ENCODE measurements at places on chromosomes 12 and 14.

GRCh38 chr14:96364962-96365361 lies 1.6 kb downstream of the GSKIP start:
- no peak for DNase-seq

DNA sequence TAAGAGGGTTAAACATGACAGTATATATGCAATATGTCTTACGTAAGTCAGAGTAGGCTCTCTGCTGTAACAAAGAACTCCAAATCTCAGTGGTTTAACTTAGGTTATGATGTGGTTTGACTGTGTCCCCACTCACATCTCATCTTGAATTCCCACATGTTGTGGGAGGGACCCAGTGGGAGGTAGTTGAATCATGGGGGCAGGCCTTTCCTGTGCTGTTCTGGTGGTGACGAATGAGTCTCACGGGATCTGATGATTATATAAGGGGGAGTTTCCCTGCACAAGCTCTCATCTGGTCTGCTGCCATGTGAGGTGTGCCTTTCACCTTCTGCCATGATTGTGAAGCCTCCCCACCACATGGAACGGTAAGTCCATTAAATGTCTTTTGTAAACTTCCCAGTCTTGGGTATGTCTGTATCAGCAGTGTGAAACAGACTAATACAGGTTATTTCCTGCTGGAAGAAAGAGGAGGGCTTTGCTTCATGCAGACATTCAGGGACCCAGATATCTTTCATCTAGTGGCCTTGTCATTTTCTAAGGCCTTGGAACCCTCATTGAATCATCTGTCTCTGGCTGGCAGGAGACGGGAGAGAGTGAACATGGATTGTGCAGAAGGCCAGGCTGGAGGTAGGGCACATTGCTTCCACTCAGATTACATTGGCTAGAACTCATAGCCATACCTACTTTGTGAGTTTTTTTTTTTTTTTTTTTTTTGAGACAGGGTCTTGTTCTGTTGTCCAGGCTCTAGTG lies 96.1 kb downstream of the CRADD start:
- DNase-seq = no peak

- peak; percentile 87 for DNase-seq
Observed at GRCh38 chr12:120437735-120438494, at the start of gene COX6A1. Gene COX6A1, plus strand, starts transcription at chr12:120438113. Its CDS starts 14 bp downstream, at chr12:120438127.

GRCh38 chr12:103397536-103397935 lies 98.2 kb downstream of the C12orf42 start:
- DNase-seq = no peak

DNA sequence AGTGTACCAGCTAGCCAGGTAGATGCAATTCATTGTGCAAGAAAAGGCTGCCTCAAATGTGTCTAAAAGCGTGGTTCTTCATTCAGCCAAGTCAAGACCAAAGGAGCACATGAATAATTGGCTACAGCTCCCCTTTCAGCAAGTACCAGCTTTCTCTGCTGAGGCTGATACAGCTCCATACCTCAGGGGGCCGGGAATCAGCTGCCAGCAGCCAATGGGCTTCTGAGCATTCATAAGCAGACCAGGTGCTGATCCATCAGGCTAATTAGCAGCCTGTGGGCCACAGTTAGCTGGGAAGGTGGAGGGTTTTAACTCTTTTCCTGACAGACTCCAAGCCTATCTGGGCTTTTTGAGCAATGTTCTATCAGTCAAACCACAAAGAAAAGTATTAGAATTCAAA lies 264.7 kb downstream of the APAF1 start:
- DNase-seq = no peak

DNA sequence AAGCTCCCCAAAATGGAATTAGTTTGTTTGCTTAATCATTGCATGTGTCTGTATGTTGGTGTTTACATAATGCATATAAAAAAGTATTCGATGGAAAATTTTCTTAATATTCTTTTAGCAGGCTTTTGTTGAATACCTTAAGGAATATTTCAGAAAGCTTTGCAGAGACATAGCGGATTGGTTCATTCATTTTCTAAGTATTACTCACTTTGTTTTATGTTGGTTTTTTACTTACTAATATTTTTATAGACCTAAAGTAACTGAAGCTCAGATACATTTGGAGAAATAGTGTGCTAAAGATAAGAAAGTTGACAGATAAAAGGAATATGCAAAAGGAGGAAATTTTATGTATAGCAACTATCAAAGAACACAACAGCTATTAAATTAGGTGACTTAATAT lies 191.0 kb downstream of the ERC1 start:
- DNase-seq = no peak

GRCh38 chr14:62301911-62302310 lies 539.7 kb downstream of the SNAPC1 start:
- no peak for DNase-seq

DNA sequence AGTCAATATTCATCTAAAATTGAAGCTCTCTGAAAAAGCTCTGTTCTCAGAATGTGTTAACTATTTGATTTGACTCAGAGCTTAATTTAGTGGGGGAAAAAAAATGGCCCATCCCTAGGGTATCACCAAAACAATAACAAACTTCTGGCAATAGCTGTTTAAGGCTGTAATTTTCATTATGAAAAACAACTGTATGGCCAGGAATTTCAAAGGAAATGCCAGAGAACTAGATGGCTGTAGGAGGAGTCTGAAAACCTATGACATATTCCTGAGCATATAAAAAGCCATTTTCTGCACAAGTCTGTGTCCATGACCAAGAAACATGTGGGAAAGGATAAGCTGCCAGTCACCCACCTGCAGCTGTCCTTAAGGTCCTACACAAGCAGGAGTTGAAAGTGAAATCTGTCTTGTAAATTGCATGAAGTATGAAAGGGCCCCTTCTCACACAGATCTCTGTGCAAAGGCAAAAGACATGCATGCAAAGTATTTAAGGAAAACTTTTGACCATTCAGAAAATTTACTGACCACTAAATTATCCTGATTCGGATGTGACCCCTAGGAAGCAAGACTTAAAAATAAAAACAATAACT lies 299.1 kb downstream of the BTG1 start:
- DNase-seq = no peak

DNA sequence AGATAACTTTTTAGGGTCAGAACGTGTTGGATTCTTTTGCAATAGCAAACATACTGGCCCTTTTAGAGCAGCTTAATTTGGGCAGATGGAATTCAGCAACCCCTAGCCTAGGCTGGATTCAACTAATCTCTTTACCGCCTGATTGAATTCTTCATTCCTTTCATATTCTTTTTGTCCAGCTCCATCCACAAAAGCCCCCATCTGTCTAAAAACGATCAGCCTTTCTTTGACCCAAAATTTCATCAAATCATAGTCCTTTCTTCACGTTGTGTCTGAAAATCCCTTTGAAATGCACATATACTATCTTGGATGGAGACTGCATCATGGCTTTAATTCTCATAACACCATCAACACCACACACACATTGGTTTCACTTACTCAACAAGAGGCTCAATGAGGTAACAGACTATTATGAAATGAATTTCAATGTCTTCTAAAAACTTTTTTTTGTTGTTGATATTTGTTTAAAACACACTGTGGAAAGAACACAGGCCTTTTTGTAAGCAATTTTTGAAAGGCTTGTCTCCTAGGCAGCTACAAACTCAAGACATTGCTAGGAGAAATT lies 128.0 kb upstream of the EEA1 start:
- no peak for DNase-seq

GRCh38 chr12:124867401-124867930 lies 3.8 kb upstream of the SCARB1 start:
- no peak for DNase-seq

GRCh38 chr14:52583544-52583943 lies 30.9 kb downstream of the GPR137C start:
- DNase-seq = no peak

DNA sequence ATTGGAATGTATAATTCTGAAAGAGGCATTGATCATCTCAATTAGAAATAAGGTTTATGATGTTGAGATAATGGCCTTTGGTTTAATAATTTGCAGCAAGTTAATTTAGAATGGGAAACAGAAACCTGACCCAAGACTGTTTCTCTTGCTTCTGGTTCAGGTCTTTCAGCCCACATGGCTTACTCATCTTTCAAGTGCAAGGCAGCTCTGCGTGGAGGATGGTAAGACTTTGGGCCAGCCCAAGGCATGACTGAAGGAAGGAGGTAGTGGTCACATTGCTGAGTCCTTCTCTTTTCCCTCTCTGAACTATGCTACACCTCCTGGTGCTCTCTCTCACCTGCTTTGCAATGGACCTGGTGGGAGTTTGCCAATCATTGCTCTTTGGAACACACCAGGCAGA lies 98.7 kb downstream of the CAND1 start:
- no peak for DNase-seq

DNA sequence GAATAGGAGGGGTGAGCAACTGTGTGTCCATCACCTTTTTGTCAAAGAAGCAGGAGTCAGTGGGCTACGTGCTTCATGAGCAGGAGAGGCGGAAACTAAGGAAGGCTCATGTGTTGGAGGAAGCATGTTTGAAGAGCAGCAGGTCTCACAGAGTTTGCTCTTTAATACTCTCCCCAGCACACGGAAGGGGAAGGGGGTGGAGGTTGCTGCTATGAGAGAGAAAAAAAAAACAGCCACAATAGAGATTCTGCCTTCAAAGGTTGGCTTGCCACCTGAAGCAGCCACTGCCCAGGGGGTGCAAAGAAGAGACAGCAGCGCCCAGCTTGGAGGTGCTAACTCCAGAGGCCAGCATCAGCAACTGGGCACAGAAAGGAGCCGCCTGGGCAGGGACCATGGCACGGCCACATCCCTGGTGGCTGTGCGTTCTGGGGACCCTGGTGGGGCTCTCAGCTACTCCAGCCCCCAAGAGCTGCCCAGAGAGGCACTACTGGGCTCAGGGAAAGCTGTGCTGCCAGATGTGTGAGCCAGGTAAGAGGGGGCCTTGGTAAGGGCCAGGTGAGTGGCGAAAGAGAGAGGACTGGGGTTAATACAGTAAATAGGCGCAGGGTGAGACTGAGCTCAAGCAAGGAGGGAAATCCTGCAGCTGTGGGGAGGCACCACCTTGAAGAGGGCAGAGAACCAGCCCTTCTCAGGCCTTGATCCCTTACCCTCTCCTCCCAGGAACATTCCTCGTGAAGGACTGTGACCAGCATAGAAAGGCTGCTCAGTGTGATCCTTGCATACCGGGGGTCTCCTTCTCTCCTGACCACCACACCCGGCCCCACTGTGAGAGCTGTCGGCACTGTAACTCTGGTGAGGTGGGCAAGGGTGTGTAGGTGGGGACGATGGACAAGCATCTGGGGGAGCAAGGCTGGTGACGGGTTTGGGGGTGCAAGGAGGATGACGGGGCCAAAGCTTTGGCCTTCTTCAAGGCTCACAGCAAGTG lies at the start of gene CD27:
TSS of gene CD27 (plus strand) at position 252 of the 985 bp plus-strand sequence. CDS start at position 393, 141 bp downstream.
- DNase-seq = no peak

DNA sequence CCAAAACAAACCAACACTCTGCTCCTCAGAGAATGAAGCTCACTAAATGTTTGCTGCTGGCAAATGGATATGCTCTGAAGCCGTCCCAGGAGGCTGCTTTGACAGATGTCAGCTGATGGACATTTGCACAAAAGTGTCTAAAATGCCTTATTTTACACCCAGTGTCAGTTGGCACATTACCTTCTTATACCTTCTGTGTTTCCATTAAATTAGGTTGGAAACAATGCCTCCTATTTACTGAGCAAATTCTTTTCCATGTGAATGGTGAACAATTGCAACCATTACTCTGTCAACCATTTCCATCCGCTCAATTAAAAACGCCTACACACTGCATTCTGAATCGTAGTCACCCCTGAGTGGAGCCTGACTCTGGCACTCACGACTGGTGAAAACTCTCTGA lies 1679.9 kb upstream of the FLRT2 start:
- DNase-seq = no peak

GRCh38 chr14:69244946-69245345 lies 15.0 kb upstream of the GALNT16 start:
- no peak for DNase-seq

DNA sequence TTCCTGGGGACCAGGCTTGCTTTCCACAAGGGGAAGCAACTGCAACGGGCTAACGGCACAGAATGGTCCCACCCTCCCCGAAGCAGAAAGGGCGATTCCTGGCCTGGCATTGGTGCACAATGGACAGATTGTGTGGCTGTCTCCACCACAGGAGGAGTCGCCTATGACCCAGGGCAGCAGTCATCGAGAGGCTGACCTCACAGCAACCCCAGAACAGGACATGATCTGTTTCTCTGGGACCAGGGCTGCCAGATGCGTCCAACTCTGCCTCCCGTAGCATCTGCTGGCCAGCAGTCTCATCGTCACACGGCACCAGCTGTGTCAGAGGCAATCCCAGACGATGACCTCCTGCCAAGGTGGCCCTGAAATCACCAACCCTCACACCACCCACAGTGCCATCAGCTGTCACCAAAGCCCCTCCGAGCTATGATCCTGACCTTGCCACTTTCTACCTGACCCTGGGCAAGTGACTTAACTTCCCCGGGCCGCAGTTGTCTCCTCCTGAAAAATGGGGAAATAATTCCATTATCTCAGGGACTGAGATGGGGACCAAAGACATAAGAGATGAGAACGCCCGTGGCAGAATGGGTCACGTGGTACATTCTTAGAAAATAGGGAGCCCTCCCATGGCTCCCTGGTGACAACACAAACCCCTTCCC lies 86.7 kb downstream of the CHGA start:
- DNase-seq = no peak

DNA sequence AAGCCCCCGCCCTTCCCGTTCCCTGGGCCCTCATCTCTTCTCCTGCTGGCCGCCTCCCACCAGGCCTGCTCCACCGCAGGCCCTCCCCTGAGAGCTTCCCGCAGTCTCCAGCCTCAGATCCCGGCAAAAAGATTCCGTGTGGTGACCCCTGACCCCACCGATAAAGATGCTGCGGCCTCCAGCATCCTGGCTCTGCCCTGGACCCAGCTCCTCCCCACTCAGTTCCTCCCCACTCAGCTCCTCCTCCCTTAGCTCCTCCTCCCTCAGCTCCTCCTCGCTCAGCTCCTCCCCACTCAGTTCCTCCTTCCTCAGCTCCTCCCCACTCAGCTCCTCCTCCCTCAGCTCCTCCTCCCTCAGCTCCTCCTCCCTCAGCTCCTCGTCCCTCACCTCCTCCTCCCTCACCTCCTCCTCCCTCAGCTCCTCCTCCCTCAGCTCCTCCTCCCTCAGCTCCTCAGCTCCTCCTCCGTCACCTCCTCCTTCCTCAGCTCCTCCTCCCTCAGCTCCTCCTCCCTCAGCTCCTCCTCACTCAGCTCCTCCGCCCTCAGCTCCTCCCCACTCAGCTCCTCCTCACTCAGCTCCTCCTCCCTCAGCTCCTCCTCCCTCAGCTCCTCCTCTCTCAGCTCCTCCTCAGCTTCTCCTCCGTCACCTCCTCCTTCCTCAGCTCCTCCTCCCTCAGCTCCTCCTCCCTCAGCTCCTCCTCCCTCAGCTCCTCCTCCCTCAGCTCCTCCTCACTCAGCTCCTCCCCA lies 17.0 kb downstream of the NOC4L start:
- DNase-seq = no peak
